ENCODE measurements at places on chromosomes 3 and 15.
A peak's percentile ranks its signal among the peaks of the same experiment; 100 is the strongest.

GRCh38 chr3:62833538-62833937, 41.7 kb downstream of the CADPS start:
- DNase-seq = no peak

- no peak for DNase-seq
Observed at GRCh38 chr3:134309987-134310700, 59.5 kb upstream of the RYK start.

DNA sequence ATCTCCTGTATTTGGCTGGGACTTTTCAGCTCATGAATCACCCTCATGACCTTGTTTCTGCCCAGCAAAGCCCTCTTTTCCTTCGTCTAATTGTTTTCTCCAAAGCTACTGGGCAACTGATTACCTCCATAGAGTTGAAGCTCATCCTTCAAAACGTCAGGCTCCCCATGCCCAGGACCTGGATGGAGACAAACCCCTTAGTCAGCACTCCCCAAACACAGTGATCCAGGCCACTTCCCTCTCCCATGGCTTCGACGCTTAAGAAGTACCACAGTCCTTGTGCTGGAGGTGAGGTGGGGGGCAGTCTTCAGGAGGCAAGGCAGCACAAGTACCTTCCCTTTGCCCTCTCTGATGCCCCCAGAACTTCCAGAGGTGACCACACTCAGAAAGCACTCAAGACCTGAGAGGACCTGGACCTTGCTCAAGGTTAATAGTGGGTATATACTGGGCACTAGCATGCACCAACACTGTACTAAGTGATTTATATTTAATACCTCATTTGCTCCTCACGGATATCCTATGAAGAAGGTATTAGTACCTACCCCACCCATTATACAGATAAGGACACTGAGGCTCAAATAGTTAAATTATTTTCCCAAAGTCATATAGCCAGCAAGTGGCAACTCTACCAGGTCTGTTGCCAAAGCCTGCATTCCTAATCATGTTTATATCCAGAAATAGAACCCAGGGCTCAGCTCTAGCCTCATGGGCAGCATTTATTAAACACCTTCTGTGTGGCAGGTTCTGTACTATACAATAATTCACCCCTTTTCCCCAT, 16.5 kb downstream of the TMEM40 start:
- no peak for DNase-seq

DNA sequence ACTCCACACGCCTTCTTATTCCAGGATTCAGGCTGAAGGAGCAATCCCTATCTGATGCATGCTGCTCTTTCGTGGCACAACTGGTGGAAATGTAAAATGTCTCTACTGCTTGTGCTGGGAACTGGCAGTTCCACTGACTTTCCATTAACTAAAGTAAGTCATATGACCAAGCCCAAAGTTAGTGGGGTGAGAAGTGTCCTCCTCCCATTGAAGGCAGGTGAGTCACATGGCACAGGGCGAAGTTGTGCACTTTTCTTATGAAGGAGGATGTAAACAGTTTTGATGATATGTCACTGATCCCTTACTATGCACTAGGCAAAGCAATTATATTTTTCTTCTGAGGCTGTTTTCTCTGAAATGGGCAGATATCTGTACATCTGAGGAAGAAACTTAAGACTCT, 51.6 kb downstream of the SLC7A14 start:
- no peak for DNase-seq

DNA sequence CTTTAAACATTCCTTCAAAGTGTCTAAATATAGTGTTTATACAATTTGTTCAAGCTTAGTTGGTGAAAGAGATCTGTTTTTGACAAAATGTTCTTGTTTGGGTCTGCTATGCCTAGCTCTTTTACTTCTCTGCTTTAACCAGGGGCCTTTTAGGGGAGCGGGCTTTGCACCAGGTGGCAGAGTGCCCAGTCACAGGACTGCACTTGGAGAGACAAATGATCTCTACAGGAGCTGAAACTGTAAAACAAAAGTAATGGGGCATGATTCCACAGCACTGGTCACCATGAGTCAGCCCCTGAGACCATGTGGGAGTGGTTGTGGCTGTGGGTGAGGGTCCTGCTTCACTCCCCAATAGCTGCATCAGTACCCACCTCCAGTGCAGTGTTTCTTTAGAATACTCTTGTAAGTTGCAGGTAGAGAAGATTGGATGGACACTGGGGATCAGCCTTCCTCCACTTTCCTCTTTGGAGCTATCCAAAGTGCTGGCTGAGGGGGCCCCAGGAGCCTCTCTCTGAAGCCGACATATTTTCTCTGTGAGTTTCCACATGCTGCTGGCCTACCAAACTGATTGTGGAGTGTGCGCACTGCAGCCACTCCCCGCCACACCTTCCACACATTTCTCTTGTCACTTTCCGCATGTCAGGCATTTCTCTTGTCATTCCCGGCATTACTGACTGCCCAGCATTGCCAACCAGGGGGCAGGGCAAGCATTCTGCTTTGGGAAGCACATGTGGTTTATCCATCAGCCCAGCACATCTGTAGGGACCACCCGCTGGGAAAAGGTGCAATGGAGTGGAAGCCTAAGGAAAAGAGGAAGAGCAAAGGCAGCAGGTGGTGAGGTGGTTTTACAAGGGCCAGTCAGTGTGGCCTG, 110.0 kb downstream of the EPHB1 start:
- DNase-seq = peak; percentile 2

DNA sequence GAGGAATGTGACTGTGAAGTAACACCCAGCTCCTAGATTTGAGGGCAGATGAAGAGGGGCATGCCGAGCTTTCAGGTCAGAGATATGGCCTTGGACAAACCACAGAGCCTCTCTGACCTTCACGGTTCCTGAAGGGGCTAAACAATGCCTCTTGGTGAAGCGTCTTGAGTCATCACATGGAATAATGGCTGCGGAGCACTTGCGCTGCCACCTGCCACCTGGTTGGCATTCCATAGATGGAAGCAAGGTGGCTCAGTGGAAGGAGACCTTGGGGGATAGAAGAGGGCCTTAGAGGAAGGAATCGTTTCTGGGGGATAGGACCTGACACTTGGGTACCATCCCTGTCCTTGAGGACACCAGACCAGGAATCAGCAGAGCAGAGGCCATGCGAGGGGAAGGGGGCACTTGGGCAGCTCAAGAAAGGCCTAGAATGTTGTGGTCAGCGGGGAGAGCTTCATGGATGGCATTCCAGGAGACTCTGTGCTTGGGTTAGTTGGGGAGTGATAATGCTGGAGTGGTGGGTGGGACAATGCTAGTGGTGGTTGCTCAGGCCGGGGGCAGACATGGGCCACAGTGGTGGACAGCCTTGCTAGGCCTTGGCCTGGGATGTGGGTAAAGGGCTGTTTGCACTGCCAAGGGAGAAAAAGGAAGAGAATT, 12.6 kb downstream of the MRAS start:
- DNase-seq = no peak

DNA sequence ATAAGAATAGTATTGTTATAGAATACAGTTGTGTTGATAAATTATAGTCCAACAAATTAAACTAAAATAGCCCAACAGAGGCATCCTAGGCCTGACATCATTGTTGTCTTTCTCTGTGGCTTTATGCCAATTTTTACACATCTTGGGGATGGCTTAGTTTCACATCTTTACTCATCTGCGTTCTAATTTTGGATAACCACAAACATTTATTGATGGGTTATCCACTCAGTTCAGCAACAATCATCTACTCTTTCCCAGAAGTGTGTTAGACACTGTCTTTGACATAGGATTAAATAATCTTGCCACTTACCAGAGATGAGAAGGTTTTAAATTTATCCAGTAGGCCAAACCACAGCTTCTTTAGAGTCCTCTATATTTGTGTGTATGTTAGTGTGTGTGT, 120.8 kb upstream of the PHLDB2 start:
- DNase-seq = no peak

DNA sequence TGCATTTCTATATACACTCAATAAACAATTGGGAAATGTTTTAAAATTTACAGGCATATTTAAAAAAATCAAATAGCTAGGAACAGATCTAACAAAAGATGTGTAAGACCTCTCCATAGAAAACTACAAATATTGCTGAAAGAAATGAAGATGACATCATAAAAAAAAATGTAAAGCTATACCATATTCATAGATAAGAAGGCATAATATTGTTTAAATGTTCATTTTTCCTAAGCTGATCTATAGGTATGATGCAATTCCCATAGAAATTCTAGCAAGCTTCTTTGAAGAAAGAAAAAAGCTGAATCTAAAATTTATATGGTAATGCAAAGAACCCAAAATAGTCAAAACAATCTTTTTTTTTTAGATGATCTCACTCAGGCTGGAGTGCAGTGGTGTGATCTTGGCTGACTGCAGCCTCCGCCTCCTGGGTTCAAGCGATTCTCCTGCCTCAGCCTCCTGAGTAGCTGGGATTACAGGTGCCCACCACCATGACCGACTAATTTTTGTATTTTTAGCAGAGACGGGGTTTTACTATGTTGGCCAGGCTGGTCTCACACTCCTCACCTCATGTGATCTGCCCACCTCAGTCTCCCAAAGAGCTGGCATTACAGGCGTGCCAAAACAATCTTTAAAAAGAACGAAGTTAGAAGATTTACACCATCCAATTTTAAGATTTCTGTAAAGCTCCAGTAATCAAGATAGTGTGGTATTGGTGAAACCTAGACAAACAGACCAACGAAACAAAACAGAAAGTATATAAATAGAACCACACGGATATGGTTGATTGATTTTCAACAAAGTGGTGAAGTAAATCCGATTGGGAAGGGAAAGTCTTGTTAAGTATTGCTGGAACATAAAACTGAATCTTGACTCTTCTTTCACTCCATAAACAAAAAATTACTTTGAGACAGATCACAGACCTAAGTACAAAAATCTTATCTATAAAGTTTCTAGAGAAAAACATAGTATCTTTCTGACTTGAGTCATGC, 6.3 kb upstream of the BHLHE40 start:
- no peak for DNase-seq

DNA sequence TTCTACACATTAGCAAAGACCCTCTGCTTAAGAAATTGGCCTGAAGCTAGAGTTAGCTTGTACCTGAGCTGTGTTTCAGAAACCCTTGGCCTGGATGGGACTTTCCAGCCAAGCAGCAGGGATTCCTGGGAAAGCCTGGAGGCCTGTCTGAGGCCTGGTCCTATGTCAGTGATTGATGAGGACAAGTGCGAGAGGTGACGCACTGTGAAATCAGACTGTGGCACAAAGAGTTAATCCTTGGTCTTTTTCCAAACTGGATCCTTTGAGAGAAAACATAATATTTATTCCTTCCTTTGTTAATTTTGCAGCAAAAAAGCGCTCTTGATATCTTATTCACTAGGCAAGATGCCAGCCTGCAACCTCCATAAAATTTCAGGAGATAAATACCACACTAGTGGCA, 225.0 kb upstream of the ATP11B start:
- DNase-seq = no peak

DNA sequence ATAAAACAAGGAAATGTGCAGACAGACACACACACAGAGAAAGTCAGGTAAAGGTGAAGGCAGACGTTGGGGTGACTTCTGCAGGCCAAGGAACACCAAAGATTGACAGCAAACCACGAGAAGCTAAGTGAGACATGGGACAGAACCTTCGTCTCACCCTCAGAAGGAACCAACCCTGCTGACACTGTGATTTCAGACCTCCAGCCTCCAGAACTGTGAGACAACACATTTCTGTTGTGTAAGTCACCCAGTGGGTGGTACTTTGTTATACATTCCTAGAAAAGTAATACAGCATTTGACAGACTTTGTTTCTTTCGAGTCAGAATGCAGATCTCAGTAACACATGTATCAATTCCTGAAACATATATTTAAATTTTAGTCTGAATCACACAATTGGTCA, 7.1 kb downstream of the WDR72 start:
- no peak for DNase-seq

DNA sequence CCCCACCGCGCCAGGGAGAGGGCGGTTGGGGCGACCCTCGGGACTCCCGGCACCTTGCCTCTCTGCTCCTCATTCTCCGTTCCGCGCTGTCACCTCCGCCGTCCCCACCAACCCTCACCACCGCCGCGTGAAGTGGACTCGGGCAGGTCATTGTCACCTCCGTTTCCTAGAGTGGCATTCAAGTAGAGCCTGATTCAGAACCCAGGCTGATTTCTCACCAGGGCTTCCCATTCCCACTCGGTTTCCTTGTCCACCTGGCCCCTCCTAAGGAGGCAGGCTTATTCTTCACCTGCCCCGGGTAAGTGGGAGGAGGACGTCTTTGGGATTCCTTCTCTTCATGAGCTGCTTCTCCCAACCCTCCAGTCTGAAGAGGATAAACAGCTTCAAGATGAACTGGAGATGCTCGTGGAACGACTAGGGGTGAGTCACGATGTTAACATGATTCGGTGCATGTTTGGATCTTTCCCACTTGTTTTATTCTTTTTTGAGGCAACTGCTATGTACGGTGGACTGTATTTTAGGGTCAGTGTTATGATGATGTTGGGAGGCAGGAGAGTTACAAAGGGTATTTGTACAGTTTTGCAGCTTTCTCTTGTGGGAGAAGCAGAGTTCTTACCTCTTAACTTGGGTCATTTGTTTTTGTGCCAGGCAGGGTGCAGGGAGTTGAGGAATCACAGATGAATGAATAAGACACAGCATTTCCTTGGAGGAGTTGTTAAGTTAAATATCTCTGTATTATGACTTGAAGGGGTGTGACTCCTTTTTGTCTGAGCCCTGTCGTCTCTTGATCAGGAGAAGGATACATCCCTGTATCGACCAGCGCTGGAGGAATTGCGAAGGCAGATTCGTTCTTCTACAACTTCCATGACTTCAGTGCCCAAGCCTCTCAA, 692 bp downstream of the PSMD2 start:
- DNase-seq = no peak

DNA sequence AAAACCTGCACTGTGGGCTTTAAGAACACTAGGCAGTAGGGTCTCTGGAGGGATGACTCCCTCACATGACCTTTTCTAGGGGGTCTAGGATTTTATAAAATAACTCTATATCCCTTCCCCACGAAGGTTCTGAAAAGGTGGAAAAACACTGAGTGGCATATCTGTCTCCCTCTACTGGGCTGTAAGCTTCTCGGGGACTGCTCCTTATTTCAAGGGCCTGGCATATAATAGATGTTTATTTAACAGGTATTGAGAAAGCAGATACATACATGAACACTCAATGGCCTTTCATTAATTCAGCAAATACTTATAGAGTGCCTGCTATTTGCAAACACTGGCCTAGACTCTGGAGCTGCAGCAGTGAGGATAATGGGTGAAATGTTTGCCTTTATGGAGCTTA, 146.2 kb upstream of the WNT5A start:
- no peak for DNase-seq

GRCh38 chr15:45265506-45265905, 13.5 kb downstream of the SLC28A2 start:
- no peak for DNase-seq

DNA sequence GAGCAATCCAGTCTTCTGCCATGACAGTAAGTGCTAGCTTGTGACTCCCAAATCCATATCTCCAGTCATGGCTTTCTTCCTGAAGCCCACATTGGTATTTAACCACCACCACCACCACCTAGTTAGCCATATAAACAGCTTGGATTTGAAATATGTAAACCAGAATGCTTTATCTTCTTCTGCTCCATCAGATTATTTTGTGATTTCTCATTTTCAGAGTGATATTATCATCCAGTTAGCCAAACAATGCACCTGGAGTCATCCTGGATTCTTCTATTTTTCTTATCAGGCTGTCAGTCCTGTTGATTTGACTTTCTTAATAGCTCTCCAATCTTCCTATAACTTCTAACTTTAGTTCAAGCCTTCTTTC, 124.3 kb upstream of the PTX3 start:
- no peak for DNase-seq
